ENCODE measurements at places on chromosomes 3 and 15. TPM values are rescaled to one million over a fixed set of nuclear protein-coding genes. Genes with fewer than 3 reads are reported as not detected.
A peak's percentile ranks its signal among the peaks of the same experiment; 100 is the strongest.

DNA sequence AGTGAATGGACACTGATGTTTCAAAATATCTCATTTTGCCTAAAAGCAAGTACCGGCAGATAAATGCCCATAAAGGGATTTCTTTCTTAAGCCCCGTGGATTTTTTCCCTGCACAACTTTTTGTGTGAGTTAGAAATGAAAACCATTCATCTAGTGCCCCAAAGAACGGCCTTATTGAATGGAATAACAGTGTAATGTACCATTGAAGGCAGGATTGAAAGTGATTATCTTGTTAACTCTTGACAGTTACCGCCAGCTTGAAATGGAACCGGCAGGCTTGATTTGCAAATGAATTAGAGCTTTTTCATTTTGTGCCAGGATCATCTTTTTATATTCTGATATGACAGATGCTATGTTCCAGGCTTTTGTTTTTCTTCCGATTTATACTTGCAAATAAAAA, 162.2 kb downstream of the RSRC1 start:
- no peak for DNase-seq
- H3K27ac ChIP-seq, result no peak overlapping the region
- no peak overlapping the region for H3K4me3 ChIP-seq

- no peak for DNase-seq
- no peak overlapping the region for H3K27ac ChIP-seq
- no peaks in the 10 kb centered on the region for H3K27me3 ChIP-seq
- H3K36me3 ChIP-seq, result no peaks in the 10 kb centered on the region
- H3K4me1 ChIP-seq, result no peaks in the 10 kb centered on the region
Measured at GRCh38 chr3:43647331-43648166, 25.7 kb upstream of the ANO10 start.

DNA sequence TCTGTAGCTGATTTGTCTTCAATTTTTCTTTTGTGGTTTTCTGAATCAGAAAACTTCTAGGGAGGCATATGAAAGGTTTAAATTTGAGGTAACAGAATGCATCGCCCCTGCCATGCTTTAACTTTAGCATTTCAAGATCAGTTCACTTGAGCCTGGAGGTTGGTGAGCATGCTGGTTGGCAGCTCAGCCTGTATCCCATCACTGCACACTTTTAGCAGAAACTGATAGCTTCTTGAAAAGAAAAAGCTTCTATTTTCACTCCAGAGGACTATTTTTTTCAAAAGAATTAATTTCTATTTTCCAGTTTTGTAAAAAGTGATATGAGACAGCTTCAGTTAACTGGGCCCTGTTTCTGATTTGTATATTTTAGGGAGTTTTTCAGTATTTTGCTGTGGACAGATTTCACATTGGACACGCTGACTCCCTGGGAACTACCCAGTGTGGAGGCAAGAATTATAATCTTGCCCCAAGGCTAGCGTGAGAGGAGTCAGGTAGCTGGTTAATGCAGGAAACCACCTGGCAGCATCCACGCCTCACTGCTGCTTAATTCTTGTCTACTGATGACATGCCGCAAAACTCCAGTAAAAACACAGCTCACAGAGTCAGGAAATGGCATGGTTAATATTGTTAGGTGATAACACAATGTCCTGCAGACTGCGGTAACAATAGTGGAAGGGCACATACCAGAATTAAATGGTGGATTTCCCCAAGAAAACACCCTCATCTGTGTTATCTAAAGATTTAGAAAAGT, 71.4 kb downstream of the DUT start:
- no peaks in the 10 kb centered on the region for H3K36me3 ChIP-seq
- H3K4me1 ChIP-seq, result peaks cover 3% of the 10 kb centered on the region

GRCh38 chr3:171326717-171327440, 133.3 kb downstream of the TNIK start:
- H3K4me1 ChIP-seq, result peaks cover 38% of the 10 kb centered on the region
- no peak overlapping the region for H3K4me3 ChIP-seq
- no peaks in the 10 kb centered on the region for H3K36me3 ChIP-seq
- no peak overlapping the region for H3K27ac ChIP-seq

DNA sequence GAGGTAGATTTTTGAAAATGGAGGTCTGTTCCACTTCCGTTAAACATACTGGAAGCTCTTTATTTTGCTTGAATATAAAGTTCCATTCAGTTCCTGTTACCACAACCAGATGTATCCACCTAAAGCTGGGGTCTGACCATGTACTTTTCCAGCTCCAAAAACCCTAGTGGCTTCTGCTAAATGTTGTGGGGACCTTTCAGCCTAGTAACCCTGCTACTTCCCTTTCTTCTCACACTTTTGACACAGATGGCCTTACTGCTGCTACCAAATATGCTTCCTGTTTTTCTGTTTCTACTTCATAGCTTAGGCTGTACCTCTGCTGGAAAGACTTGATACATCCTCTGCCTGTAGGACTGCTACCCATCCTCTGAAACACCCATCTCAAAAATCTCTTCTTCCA, 87.8 kb downstream of the COL6A6 start:
- no peak for DNase-seq
- H3K27me3 ChIP-seq, result peaks cover 1% of the 10 kb centered on the region
- no peaks in the 10 kb centered on the region for H3K4me1 ChIP-seq
- no peak overlapping the region for H3K4me3 ChIP-seq
- H3K36me3 ChIP-seq, result no peaks in the 10 kb centered on the region

- H3K4me3 ChIP-seq, result no peak overlapping the region
- no peak overlapping the region for H3K27ac ChIP-seq
- no peak for DNase-seq
- H3K27me3 ChIP-seq, result peaks cover 2% of the 10 kb centered on the region
- no peaks in the 10 kb centered on the region for H3K36me3 ChIP-seq
Measured at GRCh38 chr3:149495581-149496125, 21.2 kb downstream of the TM4SF4 start.

- no peaks in the 10 kb centered on the region for H3K36me3 ChIP-seq
- DNase-seq, result no peak
- H3K4me3 ChIP-seq, result no peak overlapping the region
- peaks cover 32% of the 10 kb centered on the region for H3K4me1 ChIP-seq
Measured at GRCh38 chr3:53646723-53647122, 152.3 kb downstream of the CACNA1D start.

DNA sequence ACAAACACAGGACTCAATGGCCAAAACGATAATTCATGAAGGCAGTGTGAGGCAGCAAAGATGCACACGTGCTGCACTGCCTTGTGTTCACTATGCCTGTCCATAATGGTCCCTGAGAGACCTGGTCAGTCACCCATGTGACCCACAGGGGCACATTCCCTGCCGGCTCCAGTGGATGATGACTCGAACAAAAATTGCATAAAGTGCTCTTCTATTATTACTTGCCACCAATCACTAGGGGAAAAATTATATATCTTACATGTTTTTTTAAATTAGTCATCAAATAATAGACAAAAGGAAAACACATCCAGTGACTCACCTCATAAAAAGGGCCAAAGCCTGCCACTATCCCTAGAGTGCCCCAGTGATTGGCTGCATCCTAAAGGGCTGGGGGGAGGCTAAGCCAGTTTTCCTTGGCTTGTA, 47.5 kb downstream of the UBP1 start:
- no peaks in the 10 kb centered on the region for H3K4me1 ChIP-seq
- peaks cover 2% of the 10 kb centered on the region for H3K27me3 ChIP-seq
- peaks cover 52% of the 10 kb centered on the region for H3K36me3 ChIP-seq
- no peak overlapping the region for H3K4me3 ChIP-seq
- no peak for DNase-seq
- no peak overlapping the region for H3K27ac ChIP-seq

DNA sequence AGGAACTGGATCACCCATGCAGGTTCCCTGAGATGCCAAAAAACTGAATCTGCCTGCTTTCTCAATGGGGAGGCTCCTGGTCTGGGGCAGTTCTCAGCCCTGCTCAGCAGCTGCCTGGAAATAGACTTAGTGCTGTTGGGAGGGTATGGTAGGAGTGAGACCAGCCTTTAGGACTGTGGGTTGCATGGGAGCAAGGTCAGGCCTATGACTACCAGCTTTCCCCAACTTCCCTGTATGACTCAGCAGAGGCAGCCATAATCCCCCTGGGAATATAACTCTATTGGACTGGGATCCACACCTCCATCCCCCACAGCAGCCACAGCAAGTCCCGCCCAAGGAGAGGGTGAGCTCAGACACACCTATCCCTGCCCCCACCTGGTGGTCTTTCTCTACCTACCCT, 87.0 kb downstream of the CFAP44 start:
- no peaks in the 10 kb centered on the region for H3K4me1 ChIP-seq
- no peaks in the 10 kb centered on the region for H3K27me3 ChIP-seq
- no peak overlapping the region for H3K27ac ChIP-seq

DNA sequence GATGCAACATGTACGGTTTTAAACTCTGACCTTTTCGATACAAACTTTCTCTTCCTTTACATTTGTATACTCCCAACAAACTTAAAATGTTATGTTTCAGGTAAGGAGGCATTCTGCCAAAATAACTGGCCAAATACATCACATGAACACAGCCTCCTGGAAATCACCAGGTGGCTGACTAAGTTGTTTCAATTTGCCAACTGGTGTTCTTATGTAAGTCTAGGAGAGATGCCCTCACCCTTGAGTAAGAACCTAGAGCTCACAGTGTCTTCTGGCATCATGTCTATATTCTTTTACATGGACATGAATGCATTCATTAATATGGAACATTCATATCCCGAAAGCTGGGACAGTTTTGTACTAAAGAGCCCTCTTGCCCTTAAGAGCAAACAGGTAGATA, 341.1 kb upstream of the NR2F2 start:
- no peaks in the 10 kb centered on the region for H3K4me1 ChIP-seq
- H3K27me3 ChIP-seq, result no peaks in the 10 kb centered on the region
- no peak for DNase-seq

DNA sequence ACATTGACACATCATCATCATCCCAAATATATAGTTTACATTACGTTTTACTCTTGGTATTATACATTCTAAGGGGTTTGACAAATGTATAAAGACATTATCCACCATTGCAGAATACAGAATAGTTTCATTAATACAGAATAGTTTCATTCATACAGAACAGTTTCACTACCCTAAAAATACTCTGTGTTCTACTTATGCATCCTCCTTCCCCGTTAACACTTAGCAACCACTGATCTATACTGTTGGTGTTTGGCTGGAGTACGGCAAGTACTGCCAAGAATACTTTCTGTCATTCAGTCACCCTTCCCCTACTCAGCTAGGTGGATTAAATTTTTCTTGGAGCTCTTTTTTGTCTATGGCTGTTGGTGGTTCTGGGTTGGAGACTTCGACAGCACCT, 33.4 kb downstream of the LEKR1 start:
- no peak for DNase-seq
- no peak overlapping the region for H3K4me3 ChIP-seq
- H3K4me1 ChIP-seq, result no peaks in the 10 kb centered on the region
- H3K36me3 ChIP-seq, result no peaks in the 10 kb centered on the region
- no peaks in the 10 kb centered on the region for H3K27me3 ChIP-seq
- H3K27ac ChIP-seq, result no peak overlapping the region

DNA sequence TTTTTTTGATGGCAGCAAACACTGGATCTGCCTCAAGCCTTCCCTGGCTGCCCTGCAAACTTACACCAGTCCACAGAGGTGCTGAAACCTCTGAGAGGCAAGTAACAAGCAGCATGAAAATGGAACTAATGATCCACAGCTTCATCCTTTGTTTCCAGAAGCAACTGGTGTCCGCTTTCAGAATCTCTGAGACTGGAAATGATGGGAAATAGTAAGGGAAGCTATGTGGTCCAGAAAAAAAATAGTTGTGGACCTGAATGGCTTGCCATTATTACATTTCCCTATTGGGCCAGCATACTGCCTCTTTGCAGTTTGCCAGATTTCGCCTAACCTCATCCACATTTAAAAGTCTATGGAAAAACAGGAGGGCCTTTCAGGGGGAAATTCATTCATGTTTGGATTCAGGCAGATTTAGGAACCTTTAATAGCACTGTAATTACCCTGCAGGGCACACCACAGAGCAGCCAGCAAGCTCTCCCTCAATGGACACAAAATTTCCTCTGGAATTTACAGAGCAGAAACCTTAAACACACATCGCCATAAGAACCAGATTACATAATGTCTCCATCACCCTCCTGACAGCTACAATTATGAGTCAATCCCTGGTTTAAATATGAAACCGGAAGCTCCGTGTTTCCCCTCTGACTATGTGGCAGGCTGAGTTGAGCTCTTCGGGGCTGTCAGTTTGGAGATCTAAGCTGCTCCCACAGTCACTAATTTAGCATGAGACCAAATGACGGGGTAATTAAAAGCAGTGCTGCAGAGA, 134.4 kb downstream of the TMCO5A start:
- DNase-seq, result no peak
- H3K27ac ChIP-seq, result no peak overlapping the region
- peaks cover 6% of the 10 kb centered on the region for H3K27me3 ChIP-seq
- no peak overlapping the region for H3K4me3 ChIP-seq
- peaks cover 29% of the 10 kb centered on the region for H3K4me1 ChIP-seq
- no peaks in the 10 kb centered on the region for H3K36me3 ChIP-seq

- H3K4me1 ChIP-seq, result no peaks in the 10 kb centered on the region
- H3K4me3 ChIP-seq, result no peak overlapping the region
- H3K27me3 ChIP-seq, result peaks cover 8% of the 10 kb centered on the region
- H3K27ac ChIP-seq, result no peak overlapping the region
Measured at GRCh38 chr3:46022909-46023785, 4.1 kb downstream of the XCR1 start.

- peaks cover 26% of the 10 kb centered on the region for H3K4me1 ChIP-seq
- DNase-seq, result no peak
Measured at GRCh38 chr3:73098026-73098425, 36.6 kb downstream of the EBLN2 start.

GRCh38 chr3:168990134-168990533, 673.4 kb downstream of the MECOM start:
- no peaks in the 10 kb centered on the region for H3K4me1 ChIP-seq
- no peaks in the 10 kb centered on the region for H3K36me3 ChIP-seq
- H3K4me3 ChIP-seq, result no peak overlapping the region
- no peak overlapping the region for H3K27ac ChIP-seq

- H3K27me3 ChIP-seq, result no peaks in the 10 kb centered on the region
- H3K27ac ChIP-seq, result peak overlapping the region; percentile 62
- no peaks in the 10 kb centered on the region for H3K36me3 ChIP-seq
- H3K4me3 ChIP-seq, result no peak overlapping the region
Measured at GRCh38 chr3:107208100-107208499, 169.1 kb upstream of the CCDC54 start.

GRCh38 chr15:47586653-47587224, 130.6 kb upstream of the SEMA6D start:
- no peaks in the 10 kb centered on the region for H3K27me3 ChIP-seq
- H3K36me3 ChIP-seq, result no peaks in the 10 kb centered on the region
- no peak overlapping the region for H3K4me3 ChIP-seq
- DNase-seq, result no peak

DNA sequence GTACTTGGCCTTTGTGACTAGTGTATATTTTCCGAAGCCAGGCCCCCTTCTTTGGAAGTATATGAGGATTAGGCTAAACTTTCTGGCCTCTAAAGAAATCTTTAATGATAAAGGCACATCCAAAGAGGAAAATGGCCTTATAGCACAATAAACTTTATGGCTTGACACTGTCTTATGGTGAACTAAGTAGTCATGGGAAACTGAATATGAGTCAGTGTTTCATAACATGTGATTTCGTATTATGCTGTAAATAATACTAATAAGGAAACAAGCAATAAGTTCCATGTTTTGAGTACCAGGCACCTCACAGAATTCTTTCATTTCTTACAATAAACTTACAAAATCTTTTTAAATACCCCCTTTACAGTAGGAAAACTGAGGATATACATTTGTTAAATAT, 8.2 kb downstream of the ZPLD1 start:
- H3K4me1 ChIP-seq, result no peaks in the 10 kb centered on the region
- no peaks in the 10 kb centered on the region for H3K36me3 ChIP-seq
- H3K27ac ChIP-seq, result no peak overlapping the region
- H3K27me3 ChIP-seq, result no peaks in the 10 kb centered on the region
- DNase-seq, result no peak

- no peak overlapping the region for H3K4me3 ChIP-seq
- peaks cover 11% of the 10 kb centered on the region for H3K27me3 ChIP-seq
- no peaks in the 10 kb centered on the region for H3K36me3 ChIP-seq
- no peak overlapping the region for H3K27ac ChIP-seq
- peaks cover 10% of the 10 kb centered on the region for H3K4me1 ChIP-seq
Measured at GRCh38 chr15:73758461-73758860, 5.3 kb upstream of the INSYN1 start.

The RAB6B gene
- total RNA-seq, result 3.9 TPM

The PPARG gene
- 3.2 TPM for total RNA-seq

The SLC28A2 gene
- total RNA-seq, result not detected

The SMCO1 gene
- not detected for total RNA-seq
